ENCODE measurements at places on chromosomes 3 and 15.

DNA sequence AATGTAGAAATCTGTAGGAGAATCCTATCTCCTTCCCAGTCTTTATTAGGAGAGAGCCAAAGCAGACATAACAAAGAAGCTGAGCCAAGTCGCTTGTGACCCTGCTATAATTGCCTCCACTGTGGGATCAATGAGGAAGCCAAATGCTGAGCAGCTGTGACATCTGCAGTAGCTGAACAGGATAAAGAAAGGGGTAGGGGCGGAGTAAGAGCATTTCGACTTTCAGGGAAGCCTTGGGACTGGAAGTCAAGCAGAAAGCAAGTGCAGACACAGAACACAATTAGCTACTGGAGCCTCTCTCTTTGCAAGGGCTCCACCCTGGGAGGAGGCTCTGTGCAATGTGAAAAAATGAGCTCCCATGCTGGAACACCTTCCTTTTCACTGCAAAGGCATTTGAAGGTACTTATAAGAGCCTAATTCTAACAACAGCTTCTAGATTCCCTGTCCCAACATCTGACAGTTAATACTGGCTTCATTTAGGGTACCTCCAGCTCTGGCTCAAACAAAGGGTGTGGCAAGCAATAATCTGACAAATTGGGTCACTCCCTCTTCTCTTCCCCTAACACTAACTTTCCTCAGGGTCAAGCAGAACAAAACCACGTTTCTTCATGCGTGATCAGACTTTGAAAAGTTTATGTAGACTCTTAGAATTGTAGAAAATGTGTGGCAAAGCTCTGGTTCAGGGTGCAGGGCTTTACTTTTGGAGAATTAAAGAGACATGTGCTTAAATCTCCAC lies 166.4 kb downstream of the CADPS start:
- DNase-seq, result no peak

DNA sequence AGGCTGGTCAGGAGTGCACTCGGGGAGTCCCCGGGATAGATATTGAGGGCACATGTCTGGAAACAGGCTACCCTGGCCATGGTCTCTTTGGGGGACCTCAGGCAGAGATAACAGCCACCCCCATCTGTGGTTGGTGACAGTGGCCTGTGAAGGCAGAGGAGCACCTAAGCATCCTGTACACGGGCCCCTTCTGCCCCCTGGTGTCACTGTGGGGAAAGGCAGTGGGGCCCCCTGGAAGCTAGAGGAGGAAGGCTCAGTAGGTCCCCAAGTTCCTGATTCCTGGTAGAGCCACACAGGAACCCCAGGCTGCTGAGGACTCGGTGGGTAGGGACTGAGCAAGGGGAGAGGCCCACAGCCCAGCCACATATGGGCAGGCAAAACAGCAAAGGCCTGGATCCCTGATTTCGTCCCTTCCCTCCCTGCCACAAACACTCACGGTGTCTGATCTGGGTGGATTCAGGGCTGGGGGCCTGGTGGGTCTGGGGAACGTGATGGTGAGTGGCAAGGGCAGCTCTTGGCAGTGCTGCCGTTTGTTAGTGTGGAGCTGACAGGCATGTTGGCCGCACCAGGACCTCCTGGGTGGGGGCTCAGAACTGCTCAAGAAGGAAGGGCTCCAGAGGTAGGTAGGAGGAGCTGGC lies 14.1 kb upstream of the CXCR6 start:
- DNase-seq, result no peak

GRCh38 chr15:81268881-81269601 lies 54.9 kb downstream of the STARD5 start:
- no peak for DNase-seq

DNA sequence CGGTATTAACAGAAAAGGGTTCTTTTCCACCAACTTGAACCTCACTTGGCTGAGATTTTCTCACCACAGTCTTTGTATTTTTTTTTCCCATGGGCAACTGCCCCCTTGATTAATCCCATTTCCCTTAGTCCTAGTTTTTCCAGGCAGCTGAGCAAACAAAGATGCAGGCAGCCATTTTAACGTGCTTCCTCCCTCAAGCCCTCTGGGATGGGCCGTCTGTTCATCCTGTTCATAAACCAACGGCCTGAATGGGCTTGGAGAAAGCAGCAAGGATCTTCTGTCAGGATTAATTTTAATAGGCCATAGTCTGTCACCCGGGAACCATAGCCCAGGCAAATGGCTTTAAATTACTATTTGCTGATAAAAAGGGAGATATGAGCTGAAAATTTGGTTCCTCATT lies 10.4 kb upstream of the POLR2M start:
- DNase-seq, result no peak

DNA sequence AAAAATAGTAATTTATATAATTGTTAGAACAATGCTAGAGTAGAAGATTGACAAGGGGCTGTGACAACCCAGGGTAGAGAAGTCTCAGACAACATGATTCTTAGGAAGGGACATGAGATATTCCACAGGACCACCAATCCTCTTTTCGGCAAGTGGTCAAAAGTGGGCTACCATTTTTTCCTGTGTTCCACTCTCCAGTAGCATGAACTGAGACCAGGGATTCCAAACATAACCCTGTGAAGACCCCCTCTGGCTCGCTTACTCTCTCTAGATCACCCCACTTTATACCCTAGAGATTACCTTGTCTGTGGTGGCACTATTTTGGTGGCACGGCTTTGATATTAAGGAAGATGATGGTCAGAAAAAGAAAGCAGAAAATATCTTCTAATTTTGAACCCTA lies 960 bp downstream of the GCSAM start:
- DNase-seq, result no peak

GRCh38 chr3:103904991-103905390 lies 1461.7 kb upstream of the ALCAM start:
- no peak for DNase-seq

DNA sequence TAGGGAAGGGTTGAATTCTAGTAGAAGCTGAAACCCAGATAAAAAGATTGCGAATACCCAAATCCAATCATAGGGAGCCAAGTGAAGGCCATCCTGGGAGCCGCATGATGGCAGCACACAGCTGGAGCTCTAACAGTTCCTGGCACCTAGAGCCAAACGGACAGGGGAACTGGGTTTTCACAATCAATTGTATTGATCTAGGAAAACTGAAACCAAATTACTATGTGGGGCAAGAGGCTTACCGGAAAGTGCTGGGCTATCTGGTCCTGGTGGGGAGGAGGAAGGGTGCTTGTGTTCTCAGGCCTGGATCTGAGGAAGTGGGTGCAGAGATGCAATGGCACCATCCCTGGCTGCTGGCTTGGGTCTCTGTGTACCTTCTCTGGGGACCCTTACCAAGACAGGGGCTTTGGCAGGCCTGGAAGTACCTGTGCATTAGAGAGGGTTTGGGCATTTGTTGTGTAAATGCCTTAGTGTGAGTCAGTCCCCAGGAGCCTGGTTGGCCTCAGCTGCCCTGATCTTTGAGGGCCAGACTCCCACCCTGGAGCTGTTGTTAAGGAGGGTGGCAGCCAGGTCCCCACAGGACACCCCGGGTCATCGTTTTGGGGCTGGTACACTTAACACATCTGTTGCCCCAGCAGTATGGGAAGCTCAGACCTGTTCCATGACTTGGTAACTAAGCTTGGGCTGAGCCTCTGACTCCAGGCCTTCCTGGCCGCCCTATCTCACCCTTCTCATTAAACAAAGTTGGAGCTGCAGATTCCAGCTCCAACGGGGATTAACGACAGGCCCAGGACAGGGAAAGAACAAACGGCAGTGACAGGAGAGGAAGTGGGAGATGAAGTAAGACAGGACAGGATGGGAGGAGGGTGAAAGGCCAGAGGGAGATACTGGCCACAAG lies 8.9 kb upstream of the FURIN start:
- no peak for DNase-seq

- DNase-seq, result no peak
Observed at GRCh38 chr3:107953722-107954121, 137.1 kb downstream of the CD47 start.

- no peak for DNase-seq
Observed at GRCh38 chr15:68763063-68763462, 57.6 kb downstream of the ANP32A start.

GRCh38 chr3:65785065-65785645 lies 253.6 kb downstream of the MAGI1 start:
- no peak for DNase-seq

DNA sequence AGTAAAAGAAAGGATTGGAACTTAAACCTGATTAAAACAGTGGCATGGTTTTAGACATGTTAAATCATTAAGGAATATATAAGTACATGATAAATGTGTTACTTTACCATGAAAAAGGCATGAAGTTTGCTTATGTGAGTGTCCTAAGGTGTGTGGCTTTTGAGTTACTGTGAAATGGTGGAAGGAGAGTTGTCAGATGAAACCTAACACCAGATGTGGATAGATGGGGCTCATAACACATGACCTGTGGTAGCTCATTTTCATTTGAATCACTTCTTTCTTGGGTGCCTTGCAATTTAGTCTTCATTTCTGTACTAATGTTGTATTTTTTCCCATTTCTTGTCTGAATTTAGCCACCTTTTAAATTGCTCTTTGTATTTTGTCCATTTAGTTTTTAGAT lies 13.0 kb downstream of the MEF2A start:
- DNase-seq, result no peak

DNA sequence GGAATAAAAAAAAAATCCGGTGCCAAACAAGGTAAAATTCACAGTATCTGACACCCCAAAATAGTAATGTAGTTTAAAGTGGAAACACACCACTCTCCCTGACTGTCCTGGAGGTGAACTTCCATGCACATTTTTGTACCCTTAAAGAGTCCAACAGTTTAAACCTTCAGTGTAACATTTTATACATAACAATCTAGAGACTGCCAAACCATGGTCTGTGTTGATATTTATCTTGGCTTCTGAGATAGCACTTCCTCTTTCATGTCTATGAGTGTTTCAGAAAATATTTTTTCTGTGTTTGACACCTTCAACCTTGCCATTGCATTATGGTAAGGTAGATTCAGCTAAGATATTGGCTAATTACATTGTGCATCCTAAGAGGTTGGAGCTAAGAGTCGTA lies 13.9 kb downstream of the TMEM45A start:
- no peak for DNase-seq

GRCh38 chr15:39720621-39721611 lies 61.7 kb downstream of the FSIP1 start:
- DNase-seq, result no peak

DNA sequence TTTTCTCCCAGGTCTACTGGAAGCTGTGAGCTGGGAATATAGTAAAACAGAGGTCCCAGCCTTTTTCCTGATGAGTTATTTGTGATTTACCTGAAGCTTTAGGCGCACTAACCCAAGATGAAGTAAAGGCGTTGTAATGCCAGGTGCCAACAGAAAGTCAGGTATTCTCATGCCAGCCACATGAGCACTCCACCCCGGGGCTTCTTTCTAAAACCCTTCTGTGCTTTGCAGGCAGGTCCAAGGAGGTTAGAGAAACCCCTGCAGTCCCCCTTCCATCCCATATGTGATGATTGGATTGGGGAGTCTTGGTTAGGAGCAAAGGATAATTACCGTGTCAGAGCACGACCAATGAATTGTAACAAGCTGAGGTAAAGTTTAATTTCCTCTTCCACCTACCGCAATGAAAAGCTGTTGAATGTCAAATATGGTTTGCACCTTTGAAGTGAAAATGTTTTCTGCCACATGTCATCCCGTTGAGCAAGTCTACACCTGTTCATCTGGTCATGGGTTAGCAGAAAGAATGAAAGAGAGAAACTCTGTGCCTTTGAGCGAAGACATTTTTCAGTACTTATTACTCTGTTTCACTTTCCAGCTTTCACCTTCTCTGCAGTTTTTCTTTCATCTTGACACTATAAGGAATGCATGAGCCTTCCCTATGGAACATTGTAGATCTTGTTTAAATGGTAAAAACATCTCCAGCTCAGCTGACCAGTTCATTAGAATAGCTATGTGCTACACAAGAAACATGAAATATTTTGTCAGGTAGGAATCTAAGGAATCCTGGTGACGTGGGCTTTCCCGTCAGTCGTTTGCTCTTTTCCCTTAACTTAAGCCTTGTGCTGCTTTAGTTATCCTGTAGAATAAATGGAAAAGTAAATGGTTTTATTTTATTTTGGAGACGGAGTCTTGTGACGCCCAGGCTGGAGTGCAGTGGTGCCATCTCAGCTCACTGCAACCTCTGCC lies 204.6 kb upstream of the IL12A start:
- DNase-seq, result no peak

DNA sequence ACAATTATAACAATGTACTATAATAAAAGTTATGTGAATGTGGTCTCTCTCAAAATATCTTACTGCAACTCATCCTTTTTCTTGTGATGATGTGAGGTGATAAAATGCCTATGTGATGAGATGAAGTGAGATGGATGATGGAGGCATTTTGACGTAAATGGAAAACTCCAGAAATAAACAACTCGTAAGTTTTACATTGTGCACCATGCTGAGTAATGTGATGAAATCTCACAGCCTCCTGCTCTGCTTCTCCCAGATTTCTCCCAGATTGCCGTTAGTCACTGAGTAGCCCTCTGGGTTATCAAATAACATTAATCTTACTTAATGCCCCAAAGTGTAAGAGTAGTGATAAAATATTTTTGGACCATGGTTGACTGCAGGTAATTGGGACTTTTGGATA lies 64.8 kb upstream of the SLCO2A1 start:
- DNase-seq, result no peak

GRCh38 chr3:101638261-101638745 lies 38.6 kb downstream of the ZBTB11 start:
- DNase-seq, result no peak

- no peak for DNase-seq
Observed at GRCh38 chr3:142626971-142627370, 30.8 kb downstream of the PLS1 start.

- DNase-seq, result no peak
Observed at GRCh38 chr3:160169139-160169976, 55.9 kb upstream of the C3orf80 start.

- no peak for DNase-seq
Observed at GRCh38 chr15:93493172-93493571, 404.2 kb upstream of the RGMA start.

- no peak for DNase-seq
Observed at GRCh38 chr3:153658136-153658535, 463.1 kb upstream of the ARHGEF26 start.

DNA sequence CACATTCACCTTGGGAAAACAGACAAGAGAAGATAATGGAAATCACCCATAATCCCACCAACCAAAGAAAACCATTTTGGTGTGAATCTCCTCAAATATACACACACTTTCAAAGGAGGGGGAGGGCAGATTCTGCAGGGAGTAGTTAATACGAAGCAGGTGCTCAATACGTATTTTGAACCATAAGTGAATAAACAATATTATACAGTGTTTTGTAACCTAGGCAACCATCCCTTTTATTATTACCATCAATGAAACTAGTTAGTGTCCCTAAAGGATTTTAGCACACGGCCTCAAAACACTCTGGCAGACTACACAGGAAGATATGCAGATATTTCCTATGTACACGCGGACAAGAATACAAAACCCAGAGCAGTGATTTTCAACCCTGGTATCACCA lies 6.1 kb downstream of the OSBPL10 start:
- DNase-seq, result no peak

- no peak for DNase-seq
Observed at GRCh38 chr15:80789796-80790195, 10.6 kb downstream of the CEMIP start.

DNA sequence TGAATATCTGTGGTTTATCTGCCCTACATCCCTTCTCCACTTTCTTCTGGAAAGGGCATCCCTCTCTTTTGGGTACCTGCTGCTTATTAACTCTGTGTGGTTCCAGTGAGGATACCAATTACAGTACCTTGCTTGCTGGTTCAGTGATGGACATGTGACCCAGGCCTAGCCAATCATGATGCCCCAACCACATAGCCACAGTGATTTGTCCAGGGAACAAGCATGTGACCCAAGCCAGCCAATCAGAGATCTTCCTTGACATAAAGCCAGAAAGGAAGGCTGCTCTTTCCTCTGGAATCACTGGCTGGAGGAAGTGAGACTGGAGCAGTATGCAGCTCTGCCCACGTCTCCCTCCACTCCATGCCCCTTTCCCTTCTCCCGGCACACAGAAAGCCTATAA lies 10.9 kb upstream of the TMEM158 start:
- no peak for DNase-seq

Data from left ventricle myocardium inferior (tissue), 1 donor.